GM06990 (cell line): ENCODE measurements at places on chromosomes 13 and 19.

GRCh38 chr13:76622315-76623040 is 263.7 kb downstream of the KCTD12 start:
- no peak for DNase-seq

DNA sequence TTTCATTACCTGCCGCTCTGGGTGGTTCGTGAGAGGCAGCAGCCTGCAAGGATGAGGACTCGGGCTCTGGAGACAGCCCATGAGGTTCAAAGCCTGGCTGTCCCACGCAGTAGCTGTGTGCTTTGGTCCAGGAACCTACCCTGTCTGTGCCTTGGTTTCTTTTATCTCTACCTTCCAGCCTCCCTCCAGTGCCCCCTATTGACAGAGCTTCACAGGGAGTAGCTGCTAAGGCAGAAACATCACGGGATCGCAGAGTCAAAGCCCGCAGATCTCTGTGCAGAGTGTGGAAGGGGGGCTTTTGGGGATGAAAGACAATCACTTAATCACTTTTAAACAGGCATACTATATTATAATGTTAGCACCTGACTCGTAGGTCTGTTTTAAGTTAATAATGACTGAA is 16.2 kb downstream of the ZNF71 start:
- no peak for DNase-seq

DNA sequence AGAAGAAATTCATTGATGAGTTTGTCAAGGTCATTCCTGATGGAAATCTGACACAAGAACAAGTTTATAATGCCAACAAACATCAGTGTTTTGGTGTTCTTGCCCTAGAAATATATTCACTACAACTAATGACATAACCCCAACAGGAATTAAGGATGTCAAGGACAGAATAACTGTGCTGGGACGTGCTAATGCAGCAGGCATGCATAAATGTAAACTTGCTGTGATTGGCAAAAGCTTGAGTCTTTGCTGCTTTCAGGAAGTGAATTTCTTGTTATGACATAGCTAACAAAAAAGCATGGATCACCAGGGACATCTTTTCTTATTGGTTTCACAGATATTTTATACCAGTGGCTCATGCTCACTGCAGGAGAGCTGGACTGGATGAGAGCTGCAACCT is 144.6 kb downstream of the KCTD12 start:
- DNase-seq = no peak

DNA sequence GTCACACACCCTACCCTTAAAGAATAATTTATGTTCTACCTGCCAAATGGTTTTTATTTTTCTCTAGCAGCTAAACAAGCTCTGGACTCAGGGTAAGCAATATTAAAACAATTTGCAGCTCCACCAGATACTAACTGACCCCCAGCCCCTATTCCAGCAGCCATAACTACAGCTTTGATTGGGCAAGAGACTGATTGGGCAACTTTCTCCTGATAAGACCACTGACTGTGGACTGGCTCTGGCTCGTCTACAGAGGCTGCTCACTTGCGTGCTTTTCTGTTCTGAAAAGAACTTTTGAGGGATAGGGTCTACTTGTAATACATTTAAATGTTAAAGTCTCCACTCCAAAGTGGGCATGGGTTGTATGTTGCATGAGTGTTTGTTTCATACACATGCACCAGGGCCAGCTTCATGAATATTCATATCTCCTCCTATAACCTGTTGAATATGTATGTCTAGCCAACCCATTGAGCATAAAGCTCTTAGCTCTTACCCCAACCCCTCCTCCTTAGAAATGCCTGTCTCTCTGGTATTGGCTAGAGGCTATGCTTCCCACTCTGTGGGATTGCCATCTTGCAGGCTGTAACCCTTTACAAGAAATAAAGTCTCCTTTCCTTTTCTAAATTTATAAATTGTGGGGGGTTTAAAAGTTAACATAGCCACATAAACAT is 19.9 kb downstream of the OR7A5 start:
- DNase-seq = no peak

GRCh38 chr13:20713751-20714150 is 10.3 kb downstream of the IL17D start:
- no peak for DNase-seq

GRCh38 chr13:112931028-112931934 is 37.7 kb upstream of the MCF2L start:
- no peak for DNase-seq

GRCh38 chr19:30955112-30956104 is 393.8 kb downstream of the TSHZ3 start:
- DNase-seq = no peak
